ENCODE measurements at places on chromosomes 1 and 21.

GRCh38 chr1:168829876-168830275 is 100.9 kb upstream of the DPT start:
- no peak for DNase-seq

- no peak for DNase-seq
Observed at GRCh38 chr1:35369922-35370671, 101.6 kb downstream of the ZMYM4 start.

DNA sequence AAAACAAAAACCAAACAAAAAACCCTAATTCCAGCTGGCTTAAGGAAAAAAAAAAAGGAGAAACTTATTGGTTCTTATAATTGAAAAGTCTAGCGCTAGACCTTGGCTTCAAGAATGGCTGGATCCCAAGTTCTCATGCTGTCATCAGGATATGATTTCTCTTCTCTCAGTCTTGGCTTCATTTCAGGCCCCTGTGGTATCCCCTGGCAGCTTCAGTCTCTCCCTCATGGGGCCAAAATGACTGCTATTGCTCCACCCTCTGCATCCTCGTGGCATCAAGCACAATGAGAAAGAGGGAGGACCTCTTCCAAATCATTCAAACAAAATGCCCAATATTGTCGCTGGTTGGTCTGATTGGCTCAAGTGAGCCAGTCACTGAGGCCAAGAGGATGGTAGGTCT is 80.7 kb downstream of the GIPC2 start:
- no peak for DNase-seq

DNA sequence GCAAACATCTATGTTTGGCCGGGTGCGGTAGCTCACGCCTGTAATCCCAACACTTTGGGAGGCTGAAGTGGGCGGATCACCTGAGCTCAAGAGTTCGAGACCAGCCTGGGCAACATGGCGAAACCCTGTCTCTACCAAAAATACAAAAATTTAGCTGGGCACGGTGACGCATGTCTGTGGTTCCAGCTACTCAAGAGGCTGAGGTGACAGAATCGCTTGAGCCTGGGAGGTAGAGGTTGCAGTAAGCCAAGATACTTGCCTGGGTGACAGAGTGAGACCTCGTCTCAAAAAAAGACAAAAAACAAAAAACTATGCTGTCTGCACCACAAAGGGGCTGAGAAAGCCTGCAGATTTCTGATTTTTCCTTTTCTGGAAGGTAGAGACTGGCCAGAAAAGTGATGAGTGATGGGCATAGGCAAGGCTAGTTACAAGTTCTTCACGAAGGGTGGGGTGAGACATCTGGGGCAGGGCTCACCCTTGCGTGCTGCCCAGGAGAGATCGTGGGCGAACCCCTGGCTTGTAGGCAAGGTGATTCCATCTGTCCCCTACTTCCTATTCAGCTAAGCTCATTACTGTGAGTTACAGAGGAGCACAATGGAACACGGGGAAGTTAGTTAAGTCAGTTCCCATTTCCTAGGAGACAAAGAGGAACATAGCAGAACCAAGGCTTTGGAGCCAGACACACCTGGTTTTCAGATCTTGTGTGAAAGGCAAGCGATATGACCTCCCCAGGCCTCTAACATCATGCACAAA is 3.2 kb downstream of the SLC2A1 start:
- no peak for DNase-seq

DNA sequence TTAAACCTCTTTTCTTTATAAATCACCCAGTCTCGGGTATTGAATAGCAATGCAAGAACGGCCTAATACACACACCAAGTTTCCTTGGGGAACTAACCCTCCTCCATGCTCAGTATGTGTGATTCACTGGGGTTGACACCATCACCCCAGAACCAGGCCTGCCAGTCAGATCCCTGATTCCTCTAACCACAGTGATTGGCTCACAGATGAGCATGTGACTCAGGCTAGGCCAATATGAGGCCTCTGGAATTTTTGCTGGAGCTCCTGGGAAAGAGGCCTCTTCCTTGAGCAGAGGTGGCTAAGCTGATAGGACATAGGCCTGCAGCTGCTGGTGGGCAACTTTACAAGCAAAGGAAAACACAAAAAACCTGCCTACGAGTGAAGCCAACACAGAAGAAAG is 74.7 kb upstream of the ZBTB40 start:
- DNase-seq: no peak

- no peak for DNase-seq
Observed at GRCh38 chr21:16476056-16476825, 746.5 kb downstream of the USP25 start.

DNA sequence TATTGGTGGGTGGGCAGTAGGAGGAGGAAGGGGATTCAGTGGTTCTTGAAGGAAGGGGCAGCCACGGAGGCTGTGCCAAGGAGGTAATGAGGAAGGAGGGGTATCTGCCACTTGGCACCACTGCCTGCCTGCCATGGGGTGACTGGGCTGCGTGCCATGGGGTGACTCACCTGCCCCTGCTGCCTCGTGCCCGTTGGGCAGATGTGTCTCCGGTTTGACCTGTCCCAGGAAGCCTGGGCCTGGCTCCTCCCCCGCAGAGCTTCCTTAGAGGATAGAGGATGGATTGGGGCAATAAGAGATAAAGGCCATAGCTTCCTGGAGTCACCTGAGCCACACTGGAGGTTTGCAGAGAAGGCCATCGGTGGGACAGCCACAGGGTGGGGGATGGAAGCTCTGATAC is 1.7 kb downstream of the PADI3 start:
- DNase-seq: no peak

DNA sequence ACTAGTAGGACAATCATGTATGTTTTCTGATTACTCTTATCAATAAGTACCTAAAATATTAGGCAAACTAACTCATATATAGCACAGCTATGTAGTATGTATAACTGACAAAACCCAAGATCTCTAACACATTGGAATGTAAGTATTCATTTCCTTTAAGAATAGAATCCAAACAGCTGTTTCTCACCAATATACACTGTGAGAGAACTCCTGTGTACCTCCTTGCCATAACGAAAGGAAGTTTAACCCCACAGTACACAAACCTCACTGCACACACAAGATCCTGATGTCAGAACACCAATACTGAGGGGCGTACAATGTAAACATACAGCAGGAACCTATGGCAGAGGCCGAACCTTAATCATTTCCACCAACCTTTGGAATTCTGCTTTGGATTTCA is 113.0 kb downstream of the SMYD3 start:
- DNase-seq: no peak

DNA sequence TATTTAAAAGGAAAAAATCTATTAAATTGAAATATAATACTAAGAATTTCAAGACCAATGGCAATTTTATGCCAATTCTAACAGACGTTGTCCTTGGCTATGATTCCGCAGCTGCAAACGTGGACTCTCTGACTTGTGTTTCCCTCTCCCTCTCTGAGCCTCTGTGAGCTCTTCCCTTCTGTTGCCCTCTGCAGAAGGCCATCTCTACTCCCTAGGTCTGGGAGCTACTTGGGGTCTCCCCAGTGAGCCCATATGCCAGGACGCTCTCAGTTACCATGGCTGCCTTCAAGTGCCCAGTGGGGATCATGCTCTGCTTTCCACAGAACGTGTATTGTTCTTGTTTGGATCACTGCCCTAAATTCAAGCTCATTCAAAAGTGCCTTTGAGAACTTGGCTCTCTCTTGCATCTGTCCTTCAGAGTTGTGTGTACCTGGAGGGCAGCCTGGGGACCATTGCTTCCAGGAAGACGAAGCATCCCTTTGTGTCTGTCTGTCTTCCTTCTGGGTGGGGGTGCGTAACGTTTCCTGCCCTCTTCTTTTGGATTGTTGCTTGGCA is 97.5 kb upstream of the TSPAN2 start:
- DNase-seq: no peak

GRCh38 chr1:210516092-210516656 is 187.5 kb downstream of the HHAT start:
- no peak for DNase-seq
